GM04504 (cell line): ENCODE measurements at places on chromosomes 2 and 18.

- peak; percentile 26 for DNase-seq
Measured at GRCh38 chr2:118539290-118539689, 308.2 kb downstream of the EN1 start.

GRCh38 chr2:223548194-223548593 lies 54.0 kb downstream of the SCG2 start:
- DNase-seq = no peak

DNA sequence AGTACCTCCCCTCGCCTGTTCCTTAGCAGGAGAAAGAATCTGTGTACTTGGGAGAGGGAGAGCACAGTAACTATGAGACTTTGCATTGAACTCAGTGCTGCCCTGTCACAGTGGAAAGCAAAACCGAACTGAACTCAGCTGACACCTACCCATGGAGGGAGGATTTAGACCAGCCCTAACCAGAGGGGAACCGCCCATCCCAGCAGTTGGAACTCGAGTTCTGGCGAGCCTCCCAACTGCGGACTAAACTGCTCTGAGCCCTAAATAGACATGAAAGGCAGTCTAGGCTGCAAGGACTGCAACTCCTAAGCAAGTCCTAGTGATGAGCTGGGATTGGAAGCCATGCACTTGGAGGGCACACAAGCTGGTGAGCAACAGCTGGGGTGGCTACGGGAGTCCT lies 110.4 kb downstream of the GRB14 start:
- DNase-seq = no peak

- no peak for DNase-seq
Measured at GRCh38 chr18:36468161-36468560, 170.6 kb downstream of the FHOD3 start.

GRCh38 chr2:122139739-122140420 lies 384.4 kb downstream of the TSN start:
- no peak for DNase-seq

DNA sequence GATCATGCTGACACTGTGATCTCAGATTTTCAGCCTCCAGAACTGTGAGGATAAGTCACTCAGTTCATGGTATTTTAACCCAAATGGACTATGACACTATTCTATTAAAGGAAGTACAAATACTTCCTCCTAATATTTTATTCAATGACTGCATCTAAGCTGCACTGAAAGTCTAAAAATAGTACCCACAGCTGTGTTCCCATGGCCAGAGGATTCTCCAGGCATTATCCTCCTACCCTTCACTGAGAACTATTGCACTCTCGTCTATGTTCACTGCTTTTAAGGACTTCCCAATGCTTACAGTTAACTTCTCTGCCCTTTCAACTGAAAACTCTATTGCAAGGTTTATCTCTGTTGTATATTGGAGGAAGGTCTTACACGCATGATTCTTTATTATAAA lies 15.2 kb downstream of the LRATD1 start:
- no peak for DNase-seq

DNA sequence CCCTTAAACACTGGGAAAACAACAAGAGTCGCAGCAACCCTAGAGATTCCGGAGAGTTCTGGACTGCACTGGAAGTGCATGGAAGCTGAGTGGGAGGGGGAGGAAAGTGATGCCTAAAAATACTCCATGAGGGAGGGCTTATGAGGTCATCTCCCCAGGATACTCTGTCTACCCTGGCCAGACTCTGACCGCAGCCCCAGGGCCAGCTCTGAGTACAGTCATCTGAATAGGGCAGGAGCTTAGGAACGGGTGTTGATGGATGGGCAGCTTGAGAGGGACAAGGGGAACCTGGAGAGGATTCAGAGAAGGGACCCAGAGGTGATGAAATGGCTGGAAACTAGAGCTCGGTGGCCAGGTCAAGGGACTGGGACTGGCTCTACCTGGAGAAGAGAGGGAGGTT lies 79.3 kb upstream of the IGFBP5 start:
- DNase-seq = peak; percentile 82

GRCh38 chr2:218193701-218194100 lies 23.3 kb upstream of the ARPC2 start:
- no peak for DNase-seq
